ENCODE measurements at places on chromosomes 6 and 20.

DNA sequence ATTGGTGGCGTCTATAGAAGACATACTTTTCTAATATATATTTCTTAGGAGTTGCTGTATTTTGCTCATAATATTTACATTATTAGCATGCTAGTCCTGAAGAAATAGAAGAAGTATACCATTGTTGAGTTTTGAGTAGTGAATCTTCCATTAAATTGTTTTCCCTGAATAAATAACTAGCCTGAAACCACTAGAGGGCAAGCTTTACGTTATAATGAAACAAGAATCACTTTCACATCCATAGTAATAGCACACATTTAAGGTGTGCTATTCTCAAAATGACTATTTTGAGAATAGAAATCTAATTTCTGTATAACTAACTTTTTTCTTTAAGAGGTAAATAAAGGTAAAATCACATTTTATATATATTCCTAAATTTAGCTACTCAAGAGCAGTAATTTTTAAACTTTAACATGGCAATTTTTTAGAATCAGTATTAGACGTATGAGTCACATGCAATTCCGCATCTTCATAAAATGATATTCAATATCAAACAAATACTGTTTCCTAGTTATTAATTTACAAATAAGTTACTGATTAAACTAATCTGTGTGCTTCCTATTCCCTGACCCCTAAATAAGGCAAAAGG is 213.2 kb upstream of the MANEA start:
- DNase-seq = peak; percentile 34

DNA sequence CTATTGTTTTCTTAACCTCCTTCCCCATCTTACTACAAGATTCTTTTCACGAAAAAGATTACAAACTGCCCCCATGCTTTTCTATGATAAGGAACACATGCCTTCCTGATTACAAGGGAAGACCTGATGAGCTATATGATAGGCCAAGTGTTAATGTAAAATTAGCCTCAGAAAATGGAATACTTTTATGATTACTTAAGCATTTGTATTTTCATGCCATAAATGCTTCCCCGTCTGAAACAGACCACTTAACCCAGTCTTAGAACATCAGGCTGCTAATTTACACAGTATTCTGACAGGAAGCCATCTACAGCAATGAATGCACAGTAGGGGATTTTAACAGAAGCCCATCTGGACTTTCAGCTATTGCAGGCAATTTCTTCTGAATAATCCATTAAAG is 274.9 kb downstream of the HAO1 start:
- no peak for DNase-seq

GRCh38 chr20:35049776-35050352 is 42.7 kb downstream of the TRPC4AP start:
- DNase-seq = no peak

DNA sequence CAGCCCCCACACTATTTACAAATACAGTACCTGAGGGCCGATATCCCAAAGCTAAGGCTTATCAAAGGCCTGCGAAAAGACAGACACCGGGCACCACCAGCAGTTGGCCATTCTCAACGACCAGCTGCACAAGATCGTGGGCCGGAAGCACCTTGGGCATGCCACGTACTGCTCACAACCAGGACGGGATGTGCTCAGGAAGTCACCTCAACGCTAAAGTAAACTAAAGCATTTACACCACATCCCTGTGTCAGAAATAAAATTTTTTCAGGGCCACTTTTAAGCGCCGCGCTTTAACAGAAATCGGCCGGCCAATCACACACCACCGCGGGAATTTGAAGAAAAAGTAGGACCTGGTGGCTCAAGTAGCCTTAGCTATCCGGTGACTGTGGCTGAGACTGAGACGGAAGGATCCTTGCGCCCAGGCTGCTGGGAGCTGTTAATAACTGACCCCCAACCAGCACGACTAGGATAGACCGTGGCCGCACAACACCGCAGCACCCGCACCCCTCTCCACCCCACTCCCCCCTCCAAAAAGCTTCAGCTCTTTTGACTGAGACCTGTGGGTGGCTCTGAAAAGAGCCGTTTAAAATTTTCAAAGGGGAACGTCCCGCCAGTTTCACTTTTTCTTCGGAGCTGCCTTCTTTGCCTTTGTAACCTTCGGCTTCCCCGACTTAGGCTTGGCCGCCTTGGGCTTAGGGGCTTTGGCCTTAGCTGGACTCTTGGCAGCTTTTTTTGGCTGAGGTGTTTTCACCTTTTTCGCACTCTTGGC is 131.2 kb upstream of the BTN3A2 start:
- peak; percentile 51 for DNase-seq

GRCh38 chr20:36700438-36700837 is 45.5 kb downstream of the NDRG3 start:
- DNase-seq = no peak

DNA sequence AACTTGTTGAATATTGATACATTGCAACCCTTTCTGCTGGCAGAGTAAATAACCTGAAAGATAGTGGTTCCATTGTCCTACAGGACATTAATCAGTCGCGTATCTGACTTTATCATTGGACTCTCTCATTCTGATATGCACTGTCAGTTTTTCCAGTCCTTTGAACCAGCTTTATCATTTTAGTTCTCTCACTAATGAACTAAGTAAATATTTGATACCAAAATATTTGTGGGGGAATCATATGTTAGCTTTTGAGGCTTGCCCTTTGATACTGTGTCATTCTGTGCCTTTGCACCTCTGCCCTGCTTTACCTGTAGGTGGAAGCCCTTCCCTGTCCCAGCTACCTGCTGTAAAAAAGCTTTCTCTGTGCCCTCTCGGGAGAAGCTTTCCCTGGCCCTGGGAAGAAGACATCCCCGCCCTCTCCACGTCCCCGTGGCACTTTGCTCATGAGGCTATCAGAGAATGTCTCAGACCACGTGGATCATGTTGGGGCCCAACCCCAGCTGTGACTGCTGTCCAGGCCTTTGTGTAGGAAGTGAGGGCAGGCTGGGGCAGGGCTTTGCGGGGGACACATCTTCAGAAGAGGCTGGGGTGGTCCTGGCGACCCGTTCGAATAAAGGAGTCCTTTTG is 117.8 kb upstream of the NXT1 start:
- no peak for DNase-seq

- no peak for DNase-seq
These were observed 198.6 kb upstream of the THBS2 start for GRCh38 chr6:169452117-169452868.

DNA sequence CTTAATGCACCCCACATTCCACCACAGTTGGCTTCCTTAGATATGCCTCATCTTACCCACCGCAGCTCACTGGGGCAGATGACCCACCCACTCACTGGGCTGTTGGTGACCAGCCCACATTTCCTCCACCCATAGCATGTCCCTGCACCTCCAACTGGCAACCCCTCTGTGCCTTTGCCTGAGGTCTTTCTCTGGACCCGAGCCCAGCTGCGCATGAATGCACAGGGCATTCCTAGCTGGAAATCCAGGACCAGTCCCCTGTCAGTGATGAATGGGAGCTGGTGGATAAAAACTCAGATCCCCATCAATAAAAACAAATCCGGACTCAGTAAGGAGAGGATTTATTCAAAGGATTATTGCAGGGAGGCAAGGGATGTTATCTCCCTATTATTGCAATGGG is 75.0 kb downstream of the ISM1 start:
- no peak for DNase-seq

All from COLO829 (cell line).